Activated CD4-positive, alpha-beta T cell treated with anti-CD3 and anti-CD28 coated beads, Interleukin-2, amount 50 U/mL, for 24 hours (primary cell): ENCODE measurements at places on chromosomes 13 and 19.
A peak's percentile ranks its signal among the peaks of the same experiment; 100 is the strongest.

DNA sequence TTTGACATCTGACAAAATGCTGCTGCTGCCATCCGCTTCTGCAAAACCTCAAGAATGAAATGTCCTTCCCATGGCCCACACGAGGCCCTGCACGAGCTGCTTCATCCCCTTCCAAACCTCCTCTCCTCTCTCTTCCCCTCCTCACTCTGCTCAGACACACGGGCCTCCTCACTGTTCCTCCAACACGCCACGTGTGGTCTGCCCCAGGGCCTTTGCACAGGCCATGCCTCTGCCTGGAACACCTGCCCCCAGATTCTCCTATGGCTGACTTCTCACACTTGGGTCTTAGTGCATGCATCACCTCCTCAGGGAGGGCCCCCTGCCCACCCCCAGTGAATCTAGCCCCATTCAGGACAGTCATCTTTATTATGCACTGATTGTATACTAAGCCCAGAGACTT is 15.9 kb downstream of the NRTN start:
- DNase-seq, result no peak

DNA sequence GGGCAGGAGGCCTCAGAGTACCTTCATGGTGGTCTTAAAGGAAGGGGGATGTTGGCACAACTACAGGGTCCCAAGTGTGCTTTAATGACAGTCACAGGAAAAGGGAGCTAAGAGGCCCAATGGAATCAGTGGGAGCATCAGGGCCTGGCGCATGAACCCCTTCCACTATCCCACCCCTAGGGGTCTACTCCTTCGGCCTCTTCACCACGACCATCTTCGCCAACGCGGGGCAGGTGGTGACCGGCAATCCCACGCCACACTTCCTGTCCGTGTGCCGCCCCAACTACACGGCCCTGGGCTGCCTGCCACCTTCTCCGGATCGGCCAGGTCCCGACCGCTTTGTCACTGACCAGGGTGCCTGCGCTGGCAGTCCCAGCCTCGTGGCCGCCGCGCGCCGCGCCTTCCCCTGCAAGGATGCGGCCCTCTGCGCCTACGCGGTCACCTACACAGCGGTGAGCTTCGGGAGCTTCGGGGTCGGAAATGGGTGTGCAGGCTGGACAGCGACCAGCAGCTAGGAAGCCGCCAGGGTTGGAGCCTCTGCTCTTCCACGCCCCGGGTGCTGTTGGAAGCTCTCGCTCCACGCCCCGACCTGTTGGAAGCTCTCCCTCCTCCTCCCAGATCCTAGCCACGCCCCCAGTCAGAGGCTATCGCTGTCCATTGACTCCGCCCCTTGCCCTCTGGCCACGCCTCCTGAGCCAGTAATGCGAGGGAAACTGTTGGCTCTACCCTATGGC is 6.0 kb downstream of the PLPPR2 start:
- no peak for DNase-seq

- DNase-seq, result no peak
Measured at GRCh38 chr19:13917888-13918406, 11.9 kb downstream of the CC2D1A start.

GRCh38 chr13:51348069-51348967 is 8.8 kb downstream of the SERPINE3 start:
- DNase-seq, result no peak

- no peak for DNase-seq
Measured at GRCh38 chr19:28553005-28553404, 659.9 kb downstream of the UQCRFS1 start.

DNA sequence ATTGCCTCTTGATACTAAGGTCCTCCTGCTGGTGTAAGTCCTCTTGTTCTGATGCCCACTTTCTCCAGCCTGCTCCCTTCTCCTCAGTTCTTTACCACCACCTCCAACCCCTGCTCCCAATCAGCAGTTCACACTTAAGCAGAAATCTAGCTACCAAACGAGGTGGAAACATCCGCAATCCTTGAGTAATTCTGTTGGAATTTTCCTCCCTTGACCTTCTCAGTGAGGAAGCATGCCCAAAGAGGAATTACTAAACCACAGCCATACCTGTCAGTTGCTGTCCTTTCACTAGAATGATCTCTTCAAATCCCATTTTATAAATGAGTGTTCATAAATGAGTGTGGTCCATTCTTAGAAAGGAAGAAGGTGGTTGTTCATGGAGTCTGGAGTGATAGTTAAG is 289.9 kb downstream of the DACH1 start:
- DNase-seq, result no peak

- DNase-seq, result no peak
Measured at GRCh38 chr13:27159806-27160563, 11.6 kb downstream of the USP12 start.

DNA sequence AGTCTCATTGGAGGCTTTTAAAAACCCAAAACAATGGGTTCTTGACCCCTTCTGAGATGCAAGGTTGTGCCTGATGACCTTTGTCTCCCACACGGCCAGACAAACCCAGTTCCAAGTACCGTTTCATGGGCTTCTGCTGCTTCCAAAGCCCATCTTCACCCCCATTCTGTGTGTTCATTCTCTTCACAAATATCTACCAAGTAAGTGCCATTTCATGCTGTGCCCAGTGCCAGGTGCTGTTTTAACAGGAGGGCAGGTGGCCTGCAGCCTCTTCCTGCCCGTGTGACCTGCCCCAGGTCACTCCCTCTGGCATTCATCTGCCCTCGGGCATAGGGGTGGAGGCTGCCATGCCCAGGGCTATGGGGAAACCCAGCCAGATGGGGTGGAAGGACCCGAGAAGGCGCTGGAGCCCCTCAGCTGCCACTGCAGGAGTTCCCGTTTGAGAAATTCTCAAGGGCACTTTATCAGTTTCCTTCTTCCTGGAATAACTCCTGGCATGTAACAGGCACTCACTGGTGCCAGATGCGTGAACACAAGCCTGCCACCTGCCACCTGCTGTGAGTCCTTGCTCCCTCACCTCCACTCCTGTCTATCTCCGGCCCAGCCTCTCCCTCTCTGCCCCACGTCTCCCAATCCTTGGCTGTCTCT is 12.5 kb downstream of the CAPN12 start:
- DNase-seq, result no peak

DNA sequence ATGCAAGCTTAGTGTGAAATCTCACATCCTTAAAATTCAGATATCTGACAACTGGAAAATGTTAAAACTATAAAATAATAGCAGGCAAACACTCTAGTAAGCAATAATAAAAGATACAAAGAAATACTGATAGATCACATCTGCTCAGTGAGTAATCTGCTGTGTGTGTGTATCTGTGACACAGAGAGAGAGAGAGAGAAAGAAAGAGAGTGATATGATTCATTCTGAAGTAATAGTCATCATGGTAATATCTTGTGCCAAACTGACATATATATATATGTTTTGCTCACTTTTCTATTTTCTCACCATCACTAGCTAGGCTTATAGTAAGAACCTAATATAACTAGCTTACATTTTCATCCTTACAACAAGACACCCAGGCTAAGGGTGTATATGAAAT is 288.0 kb upstream of the SLITRK6 start:
- DNase-seq, result no peak

GRCh38 chr13:43475140-43475539 is 311.6 kb downstream of the ENOX1 start:
- DNase-seq, result no peak

GRCh38 chr13:113860051-113860664 is 3.7 kb downstream of the GAS6 start:
- no peak for DNase-seq

DNA sequence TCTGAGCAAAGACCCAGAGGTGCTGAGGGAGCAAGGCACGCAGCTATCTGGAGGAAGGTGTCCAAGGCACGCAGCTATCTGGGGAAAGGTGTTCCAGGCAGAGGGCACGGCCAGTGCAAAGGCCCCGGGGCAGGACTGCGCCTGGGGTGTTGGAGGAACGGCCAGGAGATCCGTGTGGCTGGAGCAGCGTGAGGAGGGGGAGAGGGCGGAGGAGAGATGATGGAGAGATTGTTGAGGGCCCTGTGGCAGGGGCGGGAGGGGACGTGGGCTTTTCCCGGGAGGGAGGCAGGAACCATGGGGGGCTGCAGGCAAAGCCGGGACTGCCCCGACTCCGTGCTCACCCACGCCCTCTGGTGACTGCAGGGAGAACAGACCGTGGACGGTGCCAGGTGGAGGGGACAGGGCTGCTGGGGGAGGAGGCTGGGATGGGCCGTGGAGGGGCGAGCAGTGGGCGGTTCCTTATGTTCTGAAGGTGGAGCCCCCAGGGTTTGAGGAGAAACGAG is 13.3 kb upstream of the MISP start:
- DNase-seq, result peak; percentile 51

- no peak for DNase-seq
Measured at GRCh38 chr19:47417746-47418691, 1.3 kb downstream of the MEIS3 start.

DNA sequence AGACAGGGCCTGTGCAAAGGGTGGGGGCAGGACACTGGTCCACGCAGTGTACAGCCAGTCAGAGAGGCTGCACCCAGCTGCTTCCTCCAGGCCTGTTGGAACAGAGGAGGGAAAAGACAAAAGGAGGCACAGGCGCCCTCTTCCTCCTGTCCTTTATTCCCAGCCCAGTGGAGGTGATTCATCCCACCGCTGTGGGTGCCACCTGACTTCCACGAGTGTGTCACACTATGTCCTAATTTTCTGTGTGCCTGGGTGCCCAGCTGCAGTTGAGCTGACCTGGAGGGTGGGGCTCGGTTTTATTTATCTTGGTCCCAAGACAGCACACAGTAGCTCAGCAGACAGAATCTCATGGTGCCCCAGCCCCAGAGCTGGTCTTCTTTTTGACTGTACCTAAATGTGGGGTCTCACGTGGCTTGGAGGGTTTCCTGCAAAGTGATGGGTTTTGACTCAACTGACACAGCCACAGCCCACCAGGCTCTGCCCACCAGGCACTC is 9.0 kb downstream of the EPS15L1 start:
- DNase-seq, result no peak

- no peak for DNase-seq
Measured at GRCh38 chr13:98105929-98106336, 37.0 kb upstream of the FARP1 start.

GRCh38 chr13:50144246-50145160 is 129.3 kb downstream of the KCNRG start:
- no peak for DNase-seq

DNA sequence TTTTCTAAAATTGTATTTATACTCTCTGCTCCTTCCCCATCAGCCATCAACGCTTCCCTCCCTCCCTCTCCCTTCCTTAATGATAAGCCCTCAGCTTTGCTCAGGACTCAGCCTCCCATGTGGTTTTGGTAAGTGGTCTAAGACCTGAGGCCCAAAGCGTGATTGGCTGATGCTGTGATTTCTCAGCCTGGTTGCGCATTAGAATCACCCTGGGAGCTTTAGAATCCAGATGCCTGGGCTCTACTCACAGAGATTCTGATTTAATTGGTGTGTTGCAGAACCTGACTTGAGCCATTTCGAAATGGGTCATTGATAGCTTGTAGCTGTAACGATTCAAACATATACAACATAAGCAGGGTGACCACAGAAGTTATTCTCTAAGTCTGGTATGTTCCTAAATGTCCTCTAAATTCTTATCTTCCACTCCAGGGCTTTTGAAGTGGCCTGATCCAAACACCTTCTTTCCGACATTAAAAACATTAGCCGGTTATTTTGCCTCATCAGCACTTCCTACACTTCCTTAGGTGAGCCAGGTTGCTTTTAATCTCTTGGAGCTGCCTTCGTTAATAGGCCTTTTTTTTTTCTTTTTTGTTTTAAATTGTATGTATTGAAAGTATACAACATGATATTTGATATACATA is 60.6 kb downstream of the LRCH1 start:
- no peak for DNase-seq

GRCh38 chr19:51531349-51532315 is at the start of gene SIGLEC6:
SIGLEC6 (minus strand) TSS chr19:51531670; CDS start chr19:51531648, 22 bp downstream.
- DNase-seq, result no peak

- no peak for DNase-seq
Measured at GRCh38 chr13:47549219-47549752, 451.8 kb downstream of the SUCLA2 start.

DNA sequence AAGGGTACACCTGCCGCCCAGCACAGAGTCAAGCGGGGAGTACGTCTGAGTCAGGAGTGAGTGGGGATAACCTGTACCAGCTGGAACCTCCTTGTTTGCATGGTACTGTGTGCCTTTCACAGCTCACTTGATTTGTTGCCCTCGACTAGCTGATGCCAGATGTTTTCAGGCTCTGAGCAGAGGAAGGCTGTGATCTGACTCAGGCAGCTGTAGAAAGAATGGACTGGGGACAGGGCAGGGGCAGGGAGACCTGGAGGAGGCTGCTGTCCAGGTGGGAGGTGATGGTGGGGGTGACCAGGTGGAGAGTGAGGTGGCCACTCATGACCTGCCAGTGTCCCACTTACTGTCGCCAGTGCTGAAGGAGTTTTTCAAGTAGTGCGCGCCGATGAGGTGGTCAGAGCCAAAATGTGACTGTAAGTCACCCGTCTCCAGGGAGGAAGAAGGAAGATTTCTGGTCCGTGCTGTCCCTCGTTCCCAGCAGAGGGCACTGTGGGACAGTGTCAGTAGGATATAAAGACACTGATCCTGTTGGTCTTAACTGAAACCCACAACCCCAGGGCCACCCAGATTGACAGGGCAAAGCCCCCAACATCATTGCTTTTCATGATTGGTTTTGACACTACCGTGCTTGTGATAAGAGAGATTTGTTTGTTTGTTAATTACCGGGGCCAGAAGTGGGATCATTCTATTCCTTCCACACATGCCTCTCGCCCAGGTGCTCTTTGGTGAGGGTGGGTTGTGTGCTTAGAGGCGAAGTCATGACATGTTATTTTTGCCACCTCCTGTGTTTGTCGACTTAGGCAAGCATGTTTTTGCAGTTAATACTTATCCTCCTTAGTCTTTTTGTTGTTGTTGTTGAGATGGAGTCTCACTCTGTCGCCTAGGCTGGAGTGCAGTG is 128.4 kb downstream of the DPF1 start:
- peak; percentile 43 for DNase-seq

- DNase-seq, result no peak
Measured at GRCh38 chr19:39122934-39123731, 2.5 kb upstream of the PAK4 start.

- no peak for DNase-seq
Measured at GRCh38 chr19:15422296-15423075, 3.7 kb upstream of the AKAP8L start.

GRCh38 chr13:43200736-43201135 is 177.3 kb downstream of the DNAJC15 start:
- DNase-seq, result no peak

- DNase-seq, result no peak
Measured at GRCh38 chr13:45218689-45219088, 17.8 kb upstream of the KCTD4 start.

DNA sequence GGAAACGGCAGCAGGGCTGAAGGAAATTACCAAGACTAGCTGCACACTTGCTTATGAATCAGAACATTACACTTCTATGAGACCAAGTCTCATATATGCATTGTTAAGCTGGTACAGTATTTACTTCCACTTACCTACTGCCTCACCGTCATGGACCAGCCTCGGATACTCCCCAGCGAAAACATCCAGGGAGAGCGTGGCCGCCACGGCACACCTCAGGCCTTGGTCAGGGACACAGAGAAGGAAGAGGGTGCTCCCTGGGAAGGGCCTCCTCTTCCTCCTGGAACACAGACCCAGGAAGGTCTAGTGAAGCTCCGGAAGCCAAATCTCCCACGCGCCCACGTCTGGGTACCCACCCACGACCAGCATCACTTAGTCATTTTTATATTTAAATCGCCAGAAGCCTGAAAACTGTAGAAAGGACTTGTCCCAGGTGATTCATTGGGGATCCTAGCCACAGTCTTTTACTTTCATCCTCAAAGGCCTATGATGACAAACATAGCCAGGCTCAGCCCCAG is 24.4 kb upstream of the MTIF3 start:
- DNase-seq, result no peak

- DNase-seq, result no peak
Measured at GRCh38 chr13:41284512-41285288, 21.3 kb upstream of the MTRF1 start.
